ENCODE measurements at places on chromosomes 4 and X. TPM values are rescaled to one million over a fixed set of nuclear protein-coding genes. Genes with fewer than 3 reads are reported as not detected.

Gene SORBS2
- 32.9 TPM for polyA plus RNA-seq

DNA sequence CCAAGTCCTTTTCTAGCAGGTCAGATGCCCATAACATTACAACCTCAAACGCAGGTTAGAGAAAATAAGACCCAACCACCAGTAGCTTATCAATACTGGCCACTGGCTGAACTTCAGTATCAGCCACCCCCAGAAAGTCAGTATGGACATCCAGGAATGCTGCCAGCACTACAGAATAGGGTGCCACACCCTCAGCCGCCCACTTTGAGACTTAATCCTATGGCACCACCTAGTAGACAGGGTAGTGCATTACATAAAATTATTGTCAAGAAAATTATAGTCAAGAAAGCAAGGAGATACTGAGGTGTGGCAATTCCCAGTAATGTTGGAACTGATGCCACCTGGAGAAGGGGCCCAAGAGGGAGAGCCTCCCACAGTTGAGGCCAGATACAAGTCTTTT lies 19.9 kb upstream of the TRIM61 start:
- DNase-seq = no peak

Gene ABLIM2
- 8.5 TPM for polyA plus RNA-seq

GRCh38 chr4:26161030-26161824 lies 159.6 kb upstream of the RBPJ start:
- DNase-seq = no peak

DNA sequence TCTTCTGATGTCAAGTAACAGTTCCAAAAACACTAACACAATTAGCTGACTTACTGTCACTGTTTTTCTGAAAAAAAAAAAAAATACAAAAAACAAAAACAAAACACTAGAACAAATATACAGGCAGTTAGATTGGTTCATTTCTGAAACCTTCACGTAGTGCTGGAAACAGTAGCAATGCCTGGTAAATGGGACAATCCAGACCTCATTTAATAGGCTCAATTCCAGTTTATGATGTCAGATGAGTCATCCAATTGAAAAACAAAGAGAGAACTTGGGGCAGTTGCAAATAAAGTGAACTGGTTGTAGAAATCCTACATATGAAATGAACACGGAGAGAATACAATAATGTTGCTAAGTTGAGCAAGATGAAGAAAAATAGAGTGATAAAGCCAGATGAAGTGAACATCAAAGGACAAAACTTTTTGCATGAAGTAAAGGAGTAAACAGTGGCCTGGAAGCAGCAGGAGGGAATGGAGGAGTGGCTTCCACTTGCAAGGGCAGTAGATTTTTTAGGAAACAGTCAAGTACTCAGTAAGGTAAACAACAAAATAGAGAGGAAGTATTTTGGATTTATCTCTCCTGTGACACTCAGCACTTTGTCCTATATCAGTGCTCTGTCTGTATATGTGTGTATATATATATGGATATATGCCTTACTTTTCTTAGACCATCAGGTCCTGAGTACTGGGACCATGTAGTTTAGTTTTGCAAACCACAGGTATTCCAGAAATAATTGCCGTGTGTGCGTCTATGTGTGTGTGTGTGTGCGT lies 39.3 kb upstream of the MAGEA10 start:
- no peak for DNase-seq

GRCh38 chr4:150005537-150005936 lies 72.7 kb upstream of the DCLK2 start:
- no peak for DNase-seq

Gene TEC
- 7.2 TPM for polyA plus RNA-seq

DNA sequence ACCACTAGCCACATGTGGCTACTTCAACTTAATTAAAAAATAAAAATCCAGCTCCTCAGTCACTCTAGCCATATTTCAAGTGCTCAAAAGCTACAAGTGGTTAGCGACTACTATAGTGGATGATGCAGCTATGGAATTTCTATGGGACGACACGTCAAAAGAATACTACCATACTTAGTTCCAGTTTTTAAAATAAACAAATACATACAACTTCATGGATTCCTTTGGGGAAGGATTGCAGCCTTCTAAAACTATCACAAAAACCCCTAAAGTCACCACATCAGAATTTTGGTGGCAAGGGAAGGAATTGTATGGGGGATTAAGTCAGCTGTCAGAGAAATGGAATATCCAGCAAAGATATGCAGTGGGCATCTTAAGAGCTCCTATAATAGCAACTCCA lies 6.5 kb downstream of the ZNF280C start:
- no peak for DNase-seq

GRCh38 chr4:16079046-16079445 lies 4.8 kb downstream of the PROM1 start:
- no peak for DNase-seq

- no peak for DNase-seq
Measured at GRCh38 chr4:104501290-104501689, 6.6 kb upstream of the CXXC4 start.

Gene AMBN
- polyA plus RNA-seq = not detected

- DNase-seq = no peak
Measured at GRCh38 chr4:140867356-140867755, 111.2 kb upstream of the TBC1D9 start.

DNA sequence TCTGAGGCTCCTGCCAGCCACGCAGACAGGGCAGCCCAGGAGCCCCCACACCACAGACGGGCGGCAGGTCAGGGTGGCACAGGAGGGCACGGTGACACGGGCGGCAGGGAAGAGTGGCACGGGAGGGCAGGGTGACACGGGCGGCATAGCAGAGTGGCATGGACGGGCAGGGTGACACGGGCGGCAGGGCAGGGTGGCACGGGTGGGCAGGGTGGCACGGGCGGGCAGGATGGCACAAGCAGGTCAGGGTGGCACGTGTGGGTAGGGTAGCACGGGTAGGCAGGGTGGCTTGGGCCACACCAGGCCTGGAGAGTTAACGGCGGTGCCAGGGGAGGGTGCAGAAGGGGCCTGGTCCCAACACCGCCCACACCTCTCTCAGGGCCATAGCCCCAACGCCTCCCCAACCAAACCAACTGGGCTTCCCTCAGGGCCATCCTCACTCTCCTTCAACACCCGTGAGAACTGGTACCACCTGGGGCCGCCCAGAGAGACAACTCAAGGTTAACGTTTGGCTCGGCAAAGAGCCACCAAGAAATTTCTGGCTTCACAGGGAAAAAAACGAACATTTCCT lies 3.4 kb downstream of the CTBP1 start:
- no peak for DNase-seq

- no peak for DNase-seq
Measured at GRCh38 chr4:187972135-187972534, 23.4 kb upstream of the ZFP42 start.

GRCh38 chrX:110218591-110218990 lies 99.3 kb downstream of the AMMECR1 start:
- no peak for DNase-seq

Gene GDPD2
- 0.18 TPM for polyA plus RNA-seq

DNA sequence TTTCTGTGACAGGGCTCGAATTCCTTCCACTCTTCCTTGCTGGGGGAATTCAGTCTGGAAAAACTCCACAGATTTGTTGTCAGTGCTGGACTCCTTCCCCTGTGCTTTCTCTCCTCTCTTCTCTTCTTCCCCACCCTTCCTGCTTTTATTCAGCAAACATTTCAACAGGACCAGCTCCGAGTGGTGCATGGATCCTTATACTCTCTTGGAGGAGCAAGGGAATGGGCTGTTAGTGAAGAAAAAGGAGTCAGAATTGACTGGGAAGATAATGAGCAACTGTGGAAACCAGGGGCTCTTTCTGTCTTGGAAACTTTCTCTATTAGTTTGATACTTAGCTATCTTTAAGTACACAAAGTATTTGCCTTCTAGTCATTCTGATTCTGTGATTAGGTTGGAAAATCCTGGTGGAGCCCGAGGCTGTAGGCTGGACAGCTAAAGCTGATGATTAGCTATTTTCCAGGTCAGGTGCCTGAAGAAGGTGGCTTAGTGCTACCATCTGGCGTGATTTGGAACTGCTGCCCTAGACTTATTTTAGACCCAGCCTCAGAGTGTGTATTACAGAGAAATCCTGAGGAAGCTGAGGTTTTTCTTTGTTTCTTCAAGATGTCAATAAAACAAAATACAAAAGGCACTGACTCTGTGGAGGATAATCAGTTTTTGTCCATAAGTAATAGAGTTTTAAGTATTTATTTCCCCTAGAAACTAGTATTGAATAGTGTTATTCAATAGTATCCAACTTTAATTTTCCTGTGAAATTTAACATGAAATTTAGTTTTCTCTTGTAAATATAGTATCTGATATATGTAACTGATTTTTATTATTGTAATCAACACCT lies 38.4 kb downstream of the NAP1L5 start:
- DNase-seq = no peak

DNA sequence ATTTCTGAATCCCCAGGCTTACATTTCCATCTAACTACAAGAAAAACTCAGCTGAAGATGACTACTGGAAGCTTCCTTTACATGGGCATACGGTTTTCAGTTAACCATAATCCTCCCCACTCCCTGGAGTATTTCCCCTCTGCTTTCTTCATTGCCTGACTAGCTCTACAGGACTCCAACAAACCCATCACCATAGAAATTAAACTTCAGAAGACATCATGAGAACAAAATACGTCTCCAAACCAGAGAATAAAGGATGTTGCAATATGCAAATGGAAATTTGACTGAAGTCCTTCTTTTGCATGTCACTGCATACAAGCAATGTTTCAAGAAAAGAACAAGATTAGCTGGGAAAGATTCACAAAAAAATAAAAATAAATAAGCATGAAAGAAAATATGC lies 170.2 kb upstream of the PCDH18 start:
- DNase-seq = no peak

Gene RASGEF1B
- 12.8 TPM for polyA plus RNA-seq

DNA sequence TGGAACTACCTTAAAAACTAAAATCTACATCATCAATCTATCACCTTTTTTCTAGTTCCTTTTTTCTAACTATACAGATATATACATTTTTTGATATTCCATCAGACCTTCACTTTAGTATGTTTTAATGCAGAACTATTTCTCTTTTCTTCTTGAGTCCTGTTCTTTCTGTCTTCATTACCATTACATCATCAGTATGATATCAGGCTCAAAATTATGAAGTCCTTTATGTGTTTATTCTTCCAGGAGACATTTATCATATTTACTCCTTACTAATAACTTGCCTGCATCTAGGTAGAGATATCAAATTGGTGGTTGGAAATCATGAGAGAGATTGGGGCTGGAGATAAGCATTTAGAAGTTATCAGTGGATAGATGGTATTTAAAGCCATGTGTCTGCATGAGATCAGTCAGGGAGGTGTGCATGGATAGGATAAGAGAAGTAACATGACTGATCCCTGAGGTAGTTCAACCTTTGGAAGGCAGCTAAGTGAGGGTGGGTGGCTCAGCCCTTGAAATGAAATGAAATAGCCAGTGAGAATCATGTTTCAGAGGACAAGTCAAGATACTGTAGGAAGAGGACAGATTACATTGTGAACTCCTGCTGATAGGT lies 43.1 kb downstream of the MRPL1 start:
- DNase-seq = no peak

DNA sequence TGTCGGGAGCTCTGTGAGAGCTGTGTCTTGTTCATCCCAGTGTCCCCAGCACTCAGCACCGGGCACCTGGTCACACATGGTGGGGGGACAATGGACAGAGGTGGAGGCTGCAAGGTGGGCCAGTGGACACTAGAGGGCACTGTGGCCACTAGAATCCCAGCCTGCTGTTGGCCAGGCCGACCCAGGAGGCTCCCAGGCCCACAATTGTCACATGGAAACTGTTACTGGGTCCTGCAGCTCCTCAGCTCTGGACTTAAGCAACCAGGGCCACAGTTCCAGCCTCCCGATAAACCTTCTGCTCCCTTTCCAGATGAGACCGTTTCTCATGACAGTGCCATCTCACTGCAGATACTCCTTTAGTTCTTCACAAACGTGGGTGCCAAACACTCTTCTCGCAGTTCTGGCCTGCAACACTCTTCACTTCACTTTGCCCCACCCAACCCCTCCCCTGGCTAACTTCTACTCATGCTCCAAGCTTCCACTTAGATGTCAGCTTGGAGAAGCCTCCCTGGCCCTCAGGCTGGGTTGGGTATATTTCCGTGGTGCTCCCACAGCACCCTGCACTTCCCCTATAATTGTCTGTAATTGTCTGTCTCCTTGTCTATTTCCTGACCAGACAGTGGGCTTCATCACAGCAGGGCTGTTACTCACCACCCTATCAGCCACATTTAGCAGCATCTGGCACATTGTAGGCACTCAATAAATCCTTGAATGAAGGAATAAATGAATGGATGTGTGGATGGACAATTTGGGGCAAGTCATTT lies 3.5 kb upstream of the IQSEC2 start:
- DNase-seq = no peak

- no peak for DNase-seq
Measured at GRCh38 chr4:150096625-150097024, 18.4 kb downstream of the DCLK2 start.

Gene FAM133A
- polyA plus RNA-seq = 0.10 TPM

GRCh38 chr4:125101719-125102118 lies 213.0 kb upstream of the FAT4 start:
- DNase-seq = no peak

Gene CYLC1
- polyA plus RNA-seq = not detected

DNA sequence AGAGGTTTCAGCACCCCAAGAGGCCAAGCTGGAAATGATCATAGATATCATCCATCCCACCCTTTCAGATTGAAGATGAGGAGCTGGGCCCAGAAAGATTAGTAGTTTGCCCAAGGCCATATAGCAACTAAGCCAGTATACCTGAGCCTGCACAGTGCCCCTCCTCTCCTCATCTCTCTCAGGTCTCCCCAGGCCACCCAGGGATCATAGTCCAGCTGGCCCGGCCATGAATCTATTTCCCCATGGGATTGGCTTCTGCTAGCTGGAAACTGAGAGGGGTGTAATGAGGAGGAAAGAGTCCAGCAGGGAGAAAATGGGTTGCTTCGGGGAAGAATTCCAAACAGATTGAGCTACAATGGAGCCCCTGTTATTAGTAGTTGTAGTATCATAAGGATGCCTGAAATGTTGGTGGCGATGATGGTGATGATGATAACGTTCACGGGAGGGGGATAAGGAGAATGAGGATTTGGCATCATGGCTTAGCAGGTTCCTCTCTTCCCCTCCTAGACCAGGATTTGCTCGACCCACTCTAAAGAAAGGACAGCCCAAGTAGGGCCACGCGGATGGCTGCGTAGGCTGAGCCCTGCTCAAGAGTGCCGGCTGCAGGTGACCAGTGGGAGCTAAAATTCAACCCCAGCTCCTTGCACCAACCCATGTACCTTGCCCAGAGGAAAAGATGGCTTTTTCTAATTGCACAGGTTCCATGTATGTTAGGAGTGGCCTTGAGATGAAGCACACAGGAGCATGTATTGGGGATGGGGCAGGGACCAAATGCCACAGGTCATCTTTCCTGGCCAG lies 117.8 kb upstream of the PJA1 start:
- no peak for DNase-seq

DNA sequence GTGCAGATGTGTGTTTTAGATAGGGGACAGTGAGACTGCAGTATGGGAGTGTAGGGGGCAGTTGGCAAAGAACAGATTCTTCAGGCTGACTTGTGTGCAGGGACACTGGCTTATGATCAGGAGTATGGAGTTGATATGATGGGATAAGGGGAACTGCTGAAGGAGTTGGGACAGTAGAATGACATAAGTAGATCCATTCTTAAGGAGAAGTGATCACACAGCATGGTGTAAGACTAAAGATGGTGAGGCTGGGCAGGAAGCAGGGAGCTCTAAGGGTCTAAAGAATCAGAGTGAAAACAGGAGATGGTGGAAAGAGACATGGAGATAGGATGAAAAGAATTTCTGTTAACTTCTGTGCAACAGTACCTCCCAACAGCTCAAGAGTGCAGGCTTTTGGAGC lies 70.7 kb downstream of the REELD1 start:
- no peak for DNase-seq

Gene ANAPC4
- 64.2 TPM for polyA plus RNA-seq

Measured in left lung (tissue), 14 donors.